T47D (cell line): ENCODE measurements at places on chromosomes 16 and 17.
A peak's percentile ranks its signal among the peaks of the same experiment; 100 is the strongest.

GRCh38 chr17:81813371-81813684 lies 9.4 kb downstream of the GCGR start:
- DNase-seq = no peak

DNA sequence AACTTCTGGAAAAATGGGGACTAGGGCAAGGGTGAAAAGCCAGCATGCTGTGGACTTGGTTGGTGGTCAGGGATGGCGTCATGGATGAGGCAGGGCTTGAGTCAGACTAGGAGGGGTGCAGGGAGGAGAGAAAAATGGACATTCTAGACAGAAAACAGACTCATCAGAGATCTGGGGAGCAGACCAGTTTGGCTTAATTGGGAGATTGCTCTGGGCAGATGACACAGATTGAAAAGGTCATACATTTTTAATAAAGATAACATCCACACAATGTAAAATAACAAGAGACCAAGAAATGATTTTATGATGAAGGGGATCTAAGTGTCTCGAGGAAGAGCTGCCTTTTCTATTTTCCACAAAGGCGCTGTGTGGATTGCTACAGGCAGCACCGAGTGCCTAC lies 326.3 kb downstream of the XYLT1 start:
- DNase-seq = no peak

DNA sequence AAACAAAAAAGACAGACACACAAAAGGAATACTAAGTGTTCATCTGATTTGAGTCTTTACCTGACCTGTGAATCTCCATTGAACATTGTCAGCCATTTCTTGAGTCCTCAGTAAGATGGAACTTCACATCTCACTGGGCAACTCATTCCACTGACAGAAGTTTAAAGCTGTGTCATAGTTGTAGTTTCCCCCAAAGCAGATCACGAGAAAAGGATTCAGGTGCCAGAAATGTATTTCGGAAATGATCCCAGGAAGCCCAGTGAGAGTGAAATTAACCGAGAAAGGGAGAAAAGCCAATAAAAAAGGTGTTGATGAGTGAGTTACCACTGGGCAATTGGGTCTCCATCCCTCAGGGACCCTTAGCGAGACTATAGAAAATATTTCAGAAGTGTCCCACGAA lies 6.5 kb downstream of the CHD9 start:
- no peak for DNase-seq

DNA sequence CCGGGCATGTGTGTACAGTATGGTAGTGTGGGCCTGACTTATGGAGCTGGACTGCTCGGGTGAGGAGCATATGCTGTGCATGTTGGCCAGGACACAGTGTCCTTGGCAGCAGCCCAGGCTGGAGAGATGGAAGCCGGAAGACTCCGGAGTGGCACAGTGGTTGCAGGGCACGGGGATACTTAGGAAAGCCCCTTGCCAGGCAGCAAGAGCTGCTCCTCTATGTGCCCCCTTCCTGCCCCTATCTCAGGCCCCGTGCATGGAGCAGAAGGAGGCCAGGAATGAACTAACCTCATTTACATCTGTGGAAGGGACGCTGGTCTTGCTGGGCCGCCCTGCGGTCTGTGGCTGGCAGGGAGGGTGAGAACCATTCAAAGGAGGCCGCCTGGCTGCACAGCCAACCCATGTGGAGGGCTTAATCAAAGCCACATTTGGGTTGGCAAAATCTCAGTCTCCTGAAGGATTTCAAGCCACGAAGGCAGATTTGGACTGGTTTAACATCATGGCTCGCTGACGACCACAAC lies 32.2 kb upstream of the RCVRN start:
- no peak for DNase-seq

DNA sequence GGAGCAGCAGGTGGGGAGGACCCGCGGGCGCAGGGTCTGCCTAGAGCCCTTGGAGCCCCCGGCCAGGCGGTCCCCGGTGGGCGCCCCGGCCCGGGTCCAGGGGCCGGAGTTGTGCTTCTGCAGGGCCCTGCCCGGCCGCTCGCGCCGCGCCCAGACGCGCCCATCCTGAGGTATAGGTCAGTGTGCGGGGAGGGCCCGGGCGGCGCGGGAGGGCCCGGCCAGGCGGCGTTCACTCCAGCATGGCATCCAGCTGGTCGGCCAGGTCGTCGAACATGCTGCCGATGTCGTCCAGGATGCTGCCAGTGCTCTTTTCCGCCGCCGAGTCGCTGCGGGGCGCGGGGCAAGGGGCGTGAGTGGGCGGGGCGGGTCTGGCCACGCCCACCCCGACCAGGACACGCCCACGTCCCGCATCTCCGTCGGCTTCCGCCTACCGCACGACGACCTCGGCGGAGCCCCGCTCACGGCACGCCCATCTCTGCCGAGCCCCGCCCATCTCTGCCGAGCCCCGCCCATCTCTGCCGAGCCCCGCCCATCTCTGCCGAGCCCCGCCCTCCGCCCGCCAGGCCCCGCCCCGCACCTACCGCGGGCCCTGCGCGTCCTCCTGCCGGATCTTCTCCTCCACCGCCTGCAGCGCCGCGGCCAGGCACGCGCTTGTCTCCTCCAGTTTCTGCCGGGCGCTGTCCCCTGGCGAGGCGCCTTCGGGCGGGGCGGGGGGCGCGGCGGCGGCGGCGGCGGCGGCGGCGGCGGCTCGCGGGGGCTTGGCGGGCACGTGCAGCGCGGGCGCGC lies 17.9 kb downstream of the CASKIN1 start:
- no peak for DNase-seq

DNA sequence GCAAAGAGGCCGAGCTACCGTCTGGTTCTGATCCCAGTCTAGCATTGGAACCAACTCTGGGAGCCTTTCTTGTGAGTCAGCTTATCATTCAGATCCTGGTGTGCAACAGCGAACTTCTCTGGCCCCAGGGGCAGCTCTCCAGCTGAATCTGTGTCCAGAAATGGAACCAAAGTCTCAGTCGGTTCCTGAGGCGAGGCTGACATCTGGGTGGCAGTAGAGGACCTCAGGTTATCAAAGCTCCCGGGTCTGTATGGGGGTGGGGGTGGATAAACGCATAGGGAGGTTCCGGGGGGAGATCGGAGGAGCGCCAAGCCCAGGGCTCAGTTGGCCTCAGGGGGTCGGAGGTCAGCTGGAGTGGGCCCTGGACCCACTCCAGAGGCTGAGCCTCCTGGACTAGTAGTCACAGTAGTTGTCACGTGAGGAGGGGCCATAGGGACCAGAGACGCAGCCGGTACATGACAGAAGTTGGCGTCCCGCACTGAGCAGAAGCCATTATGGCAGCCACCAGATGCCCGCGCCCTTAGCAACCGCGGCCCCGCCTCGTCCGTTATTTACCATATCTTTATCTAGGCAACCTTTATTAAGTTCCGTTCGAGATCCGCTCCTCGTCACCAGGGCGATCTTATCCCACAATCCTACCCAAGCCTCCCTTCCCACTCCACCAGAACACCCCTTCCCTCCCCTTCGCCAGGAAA lies 12.9 kb downstream of the RDM1 start:
- no peak for DNase-seq

- DNase-seq = no peak
Measured at GRCh38 chr17:80367503-80367902, 47.5 kb upstream of the ENDOV start.

GRCh38 chr17:57603978-57604377 lies 141.1 kb downstream of the CCDC182 start:
- no peak for DNase-seq

- DNase-seq = no peak
Measured at GRCh38 chr16:22693638-22694340, 120.2 kb upstream of the HS3ST2 start.

- DNase-seq = no peak
Measured at GRCh38 chr17:18187821-18188761, 4.5 kb downstream of the ALKBH5 start.

GRCh38 chr17:41026715-41027471 lies at the start of gene KRTAP1-5:
KRTAP1-5 (minus strand) TSS chr17:41027208; CDS start chr17:41027155, 53 bp downstream.
- DNase-seq = peak; percentile 27
